ENCODE measurements at places on chromosomes 16 and 17. TPM values are rescaled to one million over a fixed set of nuclear protein-coding genes. Genes with fewer than 3 reads are reported as not detected.

Gene SKA2
- total RNA-seq = 78.1 TPM

Gene CFAP119
- total RNA-seq = 7.2 TPM

DNA sequence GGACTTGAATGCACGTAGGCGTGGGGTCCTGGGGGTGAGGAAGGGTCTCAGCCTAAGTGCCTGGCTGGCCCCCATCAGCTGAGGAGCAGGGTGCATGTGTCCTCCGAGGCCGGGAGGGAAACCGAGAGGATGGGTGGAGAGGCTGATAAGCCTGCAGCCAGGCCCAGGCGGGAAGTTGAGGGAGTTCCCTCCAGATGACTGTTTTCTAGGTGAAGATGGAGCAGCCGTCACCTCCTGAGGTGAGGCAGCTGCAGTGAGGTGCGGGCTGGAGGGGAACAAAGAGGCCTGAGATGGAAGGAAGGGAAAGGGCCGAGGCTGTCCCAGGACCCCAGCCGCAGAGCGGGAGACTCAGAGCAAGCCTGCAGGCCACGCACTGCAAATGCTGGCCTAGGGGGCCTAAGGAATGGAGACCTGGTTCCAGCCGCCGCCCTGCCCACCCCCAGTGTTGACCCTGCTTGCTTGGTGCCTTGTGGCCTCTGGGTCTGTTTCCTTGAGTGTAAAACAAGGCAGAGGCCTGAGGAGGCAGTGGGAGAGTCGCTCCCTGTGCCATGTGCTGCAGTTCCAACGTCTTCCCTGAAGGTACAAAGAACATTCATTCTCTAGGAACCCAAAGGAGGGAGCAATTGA, 3.0 kb downstream of the PECAM1 start:
- peak overlapping the region; percentile 66 for H3K4me3 ChIP-seq
- peak overlapping the region; percentile 98 for H3K27ac ChIP-seq
- H3K4me1 ChIP-seq = peaks cover 66% of the 10 kb centered on the region
- H3K27me3 ChIP-seq = no peaks in the 10 kb centered on the region
- H3K36me3 ChIP-seq = peaks cover 16% of the 10 kb centered on the region

Gene DPEP3
- not detected for total RNA-seq

- no peak overlapping the region for H3K27ac ChIP-seq
- no peak for DNase-seq
- H3K4me1 ChIP-seq = peaks cover 19% of the 10 kb centered on the region
- H3K27me3 ChIP-seq = no peaks in the 10 kb centered on the region
- peaks cover 12% of the 10 kb centered on the region for H3K36me3 ChIP-seq
- H3K4me3 ChIP-seq = no peak overlapping the region
Measured at GRCh38 chr16:29804020-29804419, 2.3 kb upstream of the MAZ start.

DNA sequence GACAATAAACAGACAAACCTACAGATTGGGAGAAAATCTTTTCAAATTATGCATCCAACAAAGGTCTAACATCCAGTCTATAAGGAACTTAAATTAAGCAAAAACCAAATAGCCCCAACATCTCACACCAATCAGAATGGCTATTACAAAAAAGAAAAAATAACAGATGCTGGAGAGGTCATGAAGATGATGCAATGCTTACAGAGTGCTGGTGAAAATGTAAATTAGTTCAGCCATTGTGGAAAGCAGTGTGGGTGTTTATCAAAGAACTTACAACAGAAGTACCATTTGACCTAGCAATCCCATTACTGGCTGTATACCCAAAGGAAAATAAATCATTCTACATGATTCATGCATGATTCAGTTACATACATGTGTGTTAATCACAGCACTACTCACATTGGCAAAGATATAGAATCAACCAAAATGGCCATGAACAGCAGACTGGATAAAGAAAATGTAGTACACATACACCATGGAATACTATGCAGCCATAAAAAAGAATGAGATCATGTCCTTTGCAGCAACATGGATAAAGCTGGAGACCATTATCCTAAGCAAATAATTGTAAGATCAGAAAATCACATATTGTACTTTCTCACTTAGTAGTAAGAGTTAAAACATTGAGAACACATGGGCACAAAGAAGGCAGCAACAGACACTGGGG, 223.9 kb upstream of the WSB1 start:
- H3K27me3 ChIP-seq = no peaks in the 10 kb centered on the region
- no peaks in the 10 kb centered on the region for H3K36me3 ChIP-seq
- no peaks in the 10 kb centered on the region for H3K4me1 ChIP-seq
- no peak overlapping the region for H3K4me3 ChIP-seq
- H3K27ac ChIP-seq = no peak overlapping the region
- DNase-seq = no peak

GRCh38 chr17:43393944-43394482, 4.8 kb upstream of the ARL4D start:
- peak; percentile 80 for DNase-seq
- H3K27ac ChIP-seq = no peak overlapping the region
- H3K4me1 ChIP-seq = peaks cover 8% of the 10 kb centered on the region
- H3K4me3 ChIP-seq = no peak overlapping the region
- H3K36me3 ChIP-seq = no peaks in the 10 kb centered on the region

GRCh38 chr16:67170168-67170948, at the start of gene NOL3:
Gene NOL3, plus strand, starts transcription at chr16:67170538.
- H3K27me3 ChIP-seq = peaks cover 13% of the 10 kb centered on the region
- DNase-seq = peak; percentile 88
- peak within 1 kb of the TSS; percentile 74 for H3K27ac ChIP-seq
- peaks cover 27% of the 10 kb centered on the region for H3K4me1 ChIP-seq
- H3K4me3 ChIP-seq = peak within 1 kb of the TSS; percentile 29
- H3K36me3 ChIP-seq = no peaks in the 10 kb centered on the region

Gene CNTNAP4
- not detected for total RNA-seq

DNA sequence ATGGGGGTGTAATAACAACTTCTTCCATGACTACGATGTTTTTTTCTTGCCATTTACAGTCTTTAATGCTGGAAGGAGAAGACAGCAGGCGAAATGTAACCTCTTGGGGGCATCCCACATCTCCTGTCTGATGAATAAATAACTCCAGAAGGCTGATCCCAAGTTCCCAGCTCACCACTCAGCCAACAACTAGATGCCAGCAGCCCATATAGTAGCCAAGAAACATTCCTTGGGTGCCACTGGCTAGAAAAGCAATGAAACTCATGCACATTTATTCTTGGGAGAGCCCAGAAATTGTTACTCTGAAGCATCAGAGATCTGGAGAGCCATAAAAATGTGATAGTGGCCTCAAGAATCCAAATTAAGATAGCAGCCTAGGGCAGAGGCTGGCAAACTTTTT, 22.7 kb upstream of the TMEM101 start:
- H3K27ac ChIP-seq = no peak overlapping the region
- no peak overlapping the region for H3K4me3 ChIP-seq
- no peaks in the 10 kb centered on the region for H3K27me3 ChIP-seq
- DNase-seq = no peak
- H3K4me1 ChIP-seq = peaks cover 9% of the 10 kb centered on the region

GRCh38 chr16:7342598-7342997, 10.0 kb downstream of the RBFOX1 start:
- H3K4me3 ChIP-seq = no peak overlapping the region
- no peaks in the 10 kb centered on the region for H3K4me1 ChIP-seq
- no peaks in the 10 kb centered on the region for H3K27me3 ChIP-seq
- DNase-seq = no peak
- H3K36me3 ChIP-seq = no peaks in the 10 kb centered on the region

DNA sequence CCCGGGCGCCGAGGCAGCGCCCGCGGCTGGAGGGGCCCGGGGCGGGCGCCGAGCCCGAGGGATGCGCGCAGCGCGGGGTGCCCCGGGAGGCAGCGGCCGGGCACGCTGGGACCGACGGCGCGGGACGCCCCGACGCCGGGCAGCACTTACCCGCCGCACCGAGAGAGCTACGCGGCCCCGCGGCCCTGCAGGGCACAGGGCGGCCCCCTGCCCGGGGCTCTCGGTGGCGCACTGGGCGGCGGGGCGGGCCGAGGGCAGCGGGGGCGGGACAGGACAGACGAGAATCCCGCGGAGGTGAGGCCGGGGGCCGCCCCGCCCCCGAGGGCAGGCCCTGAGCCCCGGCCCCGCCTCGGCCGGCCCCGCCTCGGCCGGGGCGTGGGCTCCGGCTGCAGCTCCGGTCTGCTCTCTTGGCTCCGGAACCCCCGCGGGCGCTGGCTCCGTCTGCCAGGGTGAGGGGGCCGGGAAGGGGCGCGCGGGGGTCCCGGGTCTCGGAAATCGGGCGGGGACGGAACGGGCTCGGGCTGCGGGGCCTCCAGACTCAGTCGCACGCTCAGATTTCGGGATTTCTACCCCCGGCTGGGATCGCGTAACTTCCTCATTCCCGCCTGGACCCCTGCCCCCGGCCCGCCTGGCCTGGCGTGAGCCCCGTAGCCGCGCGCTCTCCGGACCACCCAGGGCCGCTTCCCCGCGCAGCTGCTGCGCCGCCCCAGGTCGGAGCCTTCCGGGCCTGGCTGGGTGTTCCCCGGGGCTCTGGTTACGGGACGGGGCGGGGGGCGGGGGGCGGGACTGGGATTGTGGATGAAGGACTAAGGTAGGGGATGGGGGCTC, at the start of gene PLD2:
Gene PLD2 (plus strand): TSS at position 376 of the 828 bp plus-strand sequence. CDS start 621 bp downstream, outside the sequence.
- no peaks in the 10 kb centered on the region for H3K27me3 ChIP-seq
- peaks cover 2% of the 10 kb centered on the region for H3K36me3 ChIP-seq
- H3K4me3 ChIP-seq = peak within 1 kb of the TSS; percentile 96

Gene SLC38A8
- total RNA-seq = not detected

DNA sequence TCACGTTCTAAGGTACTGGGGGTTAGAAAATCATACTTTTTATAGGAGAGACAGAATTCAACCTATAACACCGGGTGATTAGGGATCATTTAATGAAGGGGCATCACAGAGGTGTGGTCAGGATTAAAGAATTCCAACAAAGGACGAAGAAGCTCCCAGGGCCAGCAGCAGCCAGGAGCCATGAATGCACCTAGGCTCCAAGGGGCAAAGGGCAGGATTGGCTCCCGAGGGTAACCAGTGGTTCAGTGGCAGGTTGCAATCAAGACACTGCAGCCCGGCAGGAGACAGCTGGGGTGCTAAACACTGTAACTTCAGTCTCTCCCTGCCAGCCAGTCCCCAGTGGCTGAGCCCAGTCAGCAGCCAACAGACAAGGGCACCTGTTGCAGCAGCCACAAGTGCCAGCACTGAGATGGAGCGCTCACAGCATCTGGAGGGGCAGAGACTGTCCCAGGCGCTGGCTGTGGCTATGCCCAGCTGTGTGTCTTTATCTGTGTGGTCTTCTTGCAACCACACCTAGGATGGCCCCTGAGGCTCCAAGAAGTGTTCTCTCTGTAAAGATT, 23.9 kb downstream of the DHRS7C start:
- H3K4me1 ChIP-seq = no peaks in the 10 kb centered on the region
- no peaks in the 10 kb centered on the region for H3K36me3 ChIP-seq
- H3K27me3 ChIP-seq = no peaks in the 10 kb centered on the region
- H3K4me3 ChIP-seq = no peak overlapping the region
- H3K27ac ChIP-seq = no peak overlapping the region

- H3K4me1 ChIP-seq = peaks cover 22% of the 10 kb centered on the region
- H3K27ac ChIP-seq = peak overlapping the region; percentile 89
- no peaks in the 10 kb centered on the region for H3K36me3 ChIP-seq
- no peaks in the 10 kb centered on the region for H3K27me3 ChIP-seq
Measured at GRCh38 chr17:28925912-28926365, 23.1 kb upstream of the DHRS13 start.

Gene SYT17
- total RNA-seq = 1.9 TPM

DNA sequence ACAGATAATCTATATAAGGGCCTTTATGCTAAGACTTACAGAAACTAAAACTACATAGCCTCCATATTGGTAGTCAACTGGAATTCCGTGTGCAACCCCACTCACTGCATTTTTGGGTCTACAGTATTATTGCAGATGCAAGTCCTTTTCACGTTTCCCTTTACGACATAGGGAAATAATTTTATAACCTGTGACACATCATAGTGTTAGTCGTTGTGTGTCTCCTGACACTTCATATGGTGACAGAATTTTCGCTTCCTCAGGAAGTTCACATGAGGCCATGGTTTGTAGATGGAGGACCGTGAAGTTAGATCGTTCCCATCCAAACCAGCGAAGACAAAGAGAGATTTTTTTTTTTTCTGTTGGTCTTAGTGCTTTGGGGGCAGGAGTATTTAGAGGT, 15.7 kb upstream of the MRC2 start:
- DNase-seq = no peak
- H3K27me3 ChIP-seq = no peaks in the 10 kb centered on the region
- no peak overlapping the region for H3K27ac ChIP-seq
- H3K4me1 ChIP-seq = no peaks in the 10 kb centered on the region

GRCh38 chr17:74211912-74212208, 1.5 kb upstream of the TTYH2 start:
- no peak overlapping the region for H3K4me3 ChIP-seq
- no peaks in the 10 kb centered on the region for H3K27me3 ChIP-seq
- DNase-seq = no peak
- H3K27ac ChIP-seq = no peak overlapping the region

- H3K27ac ChIP-seq = no peak overlapping the region
- peaks cover 3% of the 10 kb centered on the region for H3K27me3 ChIP-seq
- H3K4me1 ChIP-seq = no peaks in the 10 kb centered on the region
- no peak for DNase-seq
- H3K36me3 ChIP-seq = no peaks in the 10 kb centered on the region
Measured at GRCh38 chr17:50909765-50910605, 43.8 kb upstream of the TOB1 start.

DNA sequence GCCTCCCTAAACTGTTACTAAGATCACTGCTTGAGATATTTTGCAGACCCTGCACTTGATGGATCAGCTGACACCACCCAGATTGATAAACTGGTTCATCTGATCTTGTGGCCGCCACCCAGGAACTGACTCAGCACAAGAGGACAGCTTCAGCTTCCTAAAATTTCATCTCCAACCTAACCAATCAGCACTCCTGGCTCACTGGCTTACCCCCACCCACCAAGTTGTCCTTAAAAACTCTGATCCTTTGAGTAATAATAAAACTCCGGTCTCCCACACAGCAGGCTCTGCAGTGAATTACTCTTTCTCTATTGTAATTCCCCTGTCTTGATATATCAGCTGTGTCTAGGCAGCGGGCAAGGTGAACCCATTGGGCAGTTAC, 174.8 kb downstream of the UTP18 start:
- H3K27ac ChIP-seq = no peak overlapping the region
- H3K4me1 ChIP-seq = no peaks in the 10 kb centered on the region
- H3K27me3 ChIP-seq = no peaks in the 10 kb centered on the region

- no peak for DNase-seq
- no peak overlapping the region for H3K27ac ChIP-seq
- H3K4me3 ChIP-seq = no peak overlapping the region
- no peaks in the 10 kb centered on the region for H3K36me3 ChIP-seq
Measured at GRCh38 chr17:57228911-57229310, 27.4 kb upstream of the MSI2 start.

GRCh38 chr16:58262592-58262991, 32.2 kb downstream of the PRSS54 start:
- DNase-seq = no peak
- no peak overlapping the region for H3K27ac ChIP-seq
- no peaks in the 10 kb centered on the region for H3K4me1 ChIP-seq
- H3K36me3 ChIP-seq = no peaks in the 10 kb centered on the region
- no peaks in the 10 kb centered on the region for H3K27me3 ChIP-seq
- H3K4me3 ChIP-seq = no peak overlapping the region

Gene TSNAXIP1
- total RNA-seq = 0.95 TPM

- H3K36me3 ChIP-seq = no peaks in the 10 kb centered on the region
- H3K4me3 ChIP-seq = no peak overlapping the region
- no peak overlapping the region for H3K27ac ChIP-seq
- no peaks in the 10 kb centered on the region for H3K27me3 ChIP-seq
Measured at GRCh38 chr16:14427371-14427948, 202.6 kb downstream of the PARN start.

Gene TCAP
- total RNA-seq = 0.93 TPM
